Neural crest cell (in vitro differentiated cells): ENCODE measurements at places on chromosomes 6 and 20.

DNA sequence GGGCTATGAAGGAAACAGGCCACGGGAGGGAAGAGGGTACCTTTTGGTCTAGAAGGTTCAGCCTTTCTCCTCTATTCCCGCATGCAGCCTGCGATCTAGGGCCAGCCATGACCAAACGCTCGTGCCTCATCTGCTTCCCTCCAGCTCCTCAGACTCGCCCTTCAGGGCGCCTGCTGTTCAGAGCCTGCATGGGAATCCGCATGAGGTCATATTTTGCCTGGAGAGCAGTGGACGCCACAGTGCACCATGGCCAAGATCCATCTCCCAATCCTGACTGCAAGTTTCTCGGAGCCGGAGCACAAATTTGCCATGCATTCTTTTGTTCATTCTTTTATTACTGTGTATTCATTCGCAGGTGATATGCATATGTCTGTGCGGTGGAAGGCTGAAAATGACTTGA, 608.1 kb downstream of the QKI start:
- DNase-seq, result no peak
- H3K4me1 ChIP-seq, result peaks cover 29% of the 10 kb centered on the region
- H3K4me3 ChIP-seq, result no peak overlapping the region
- H3K36me3 ChIP-seq, result no peaks in the 10 kb centered on the region
- no peaks in the 10 kb centered on the region for H3K27me3 ChIP-seq
- no peak overlapping the region for H3K27ac ChIP-seq

DNA sequence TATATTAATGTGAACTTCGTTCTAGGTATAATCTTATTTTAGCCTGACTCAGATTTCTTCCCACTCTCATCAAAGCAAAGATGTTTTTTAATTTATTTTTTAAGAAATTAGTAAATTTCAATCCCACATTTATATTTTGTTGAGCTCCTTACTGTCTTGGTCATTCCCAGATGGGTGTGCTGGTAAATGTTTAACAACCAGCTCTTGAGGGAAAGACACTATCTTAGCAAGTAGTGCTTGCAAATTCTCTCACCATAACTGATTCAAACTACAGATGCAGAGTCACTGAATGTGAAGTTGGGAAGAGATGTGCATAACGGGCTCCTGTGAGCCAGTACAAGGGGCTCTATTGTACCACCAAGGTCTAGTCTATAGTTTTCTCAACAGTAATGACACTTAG, 29.8 kb upstream of the BTN3A2 start:
- peaks cover 41% of the 10 kb centered on the region for H3K4me1 ChIP-seq
- H3K27ac ChIP-seq, result no peak overlapping the region
- H3K36me3 ChIP-seq, result peaks cover 4% of the 10 kb centered on the region
- DNase-seq, result no peak
- H3K27me3 ChIP-seq, result peaks cover 61% of the 10 kb centered on the region

- H3K4me1 ChIP-seq, result peaks cover 5% of the 10 kb centered on the region
- H3K27ac ChIP-seq, result no peak overlapping the region
- peak overlapping the region; percentile 24 for H3K4me3 ChIP-seq
- DNase-seq, result no peak
These were observed 126.7 kb downstream of the IRF4 start for GRCh38 chr6:518218-518617.

GRCh38 chr6:82248273-82248735, 760 bp upstream of the IBTK start:
- peaks cover 39% of the 10 kb centered on the region for H3K4me1 ChIP-seq
- no peak for DNase-seq
- H3K36me3 ChIP-seq, result peaks cover 7% of the 10 kb centered on the region
- H3K27ac ChIP-seq, result peak overlapping the region; percentile 76
- H3K4me3 ChIP-seq, result peak overlapping the region; percentile 97
- no peaks in the 10 kb centered on the region for H3K27me3 ChIP-seq

DNA sequence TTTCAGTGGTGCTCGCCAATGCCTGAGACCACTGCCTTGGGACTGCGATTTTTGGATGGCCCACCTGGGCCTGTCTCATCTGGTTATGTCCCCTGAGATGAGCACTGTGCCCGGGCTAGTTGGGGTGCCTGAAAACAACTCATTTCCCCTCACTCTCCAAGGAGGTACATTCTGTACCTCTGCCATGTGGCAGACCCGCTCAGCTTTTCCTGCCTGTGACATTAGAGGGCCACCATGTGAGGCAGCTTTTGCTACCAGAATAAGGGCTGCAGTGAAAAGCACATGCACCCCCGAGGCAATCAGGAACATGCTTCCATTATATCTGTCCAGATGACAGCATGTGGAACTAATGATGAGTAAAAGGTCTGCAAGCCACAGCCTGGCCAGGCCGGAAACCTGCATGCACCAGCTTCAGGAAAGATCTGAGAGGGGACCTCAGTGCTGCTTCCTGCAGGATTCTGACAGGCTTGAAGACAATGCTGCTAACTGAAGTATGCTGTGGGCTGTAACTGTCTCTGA, 11.3 kb upstream of the SRSF6 start:
- no peak for DNase-seq
- H3K36me3 ChIP-seq, result no peaks in the 10 kb centered on the region
- H3K4me1 ChIP-seq, result no peaks in the 10 kb centered on the region
- H3K4me3 ChIP-seq, result no peak overlapping the region

- peak overlapping the region; percentile 92 for H3K27ac ChIP-seq
- peaks cover 6% of the 10 kb centered on the region for H3K36me3 ChIP-seq
- H3K27me3 ChIP-seq, result no peaks in the 10 kb centered on the region
- no peak for DNase-seq
- H3K4me3 ChIP-seq, result peak overlapping the region; percentile 29
These were observed 82.6 kb downstream of the EPB41L2 start for GRCh38 chr6:130980310-130981032.

GRCh38 chr6:145587334-145587733, 148.0 kb downstream of the EPM2A start:
- no peak overlapping the region for H3K4me3 ChIP-seq
- H3K27me3 ChIP-seq, result no peaks in the 10 kb centered on the region
- no peak for DNase-seq
- no peak overlapping the region for H3K27ac ChIP-seq
- no peaks in the 10 kb centered on the region for H3K4me1 ChIP-seq

DNA sequence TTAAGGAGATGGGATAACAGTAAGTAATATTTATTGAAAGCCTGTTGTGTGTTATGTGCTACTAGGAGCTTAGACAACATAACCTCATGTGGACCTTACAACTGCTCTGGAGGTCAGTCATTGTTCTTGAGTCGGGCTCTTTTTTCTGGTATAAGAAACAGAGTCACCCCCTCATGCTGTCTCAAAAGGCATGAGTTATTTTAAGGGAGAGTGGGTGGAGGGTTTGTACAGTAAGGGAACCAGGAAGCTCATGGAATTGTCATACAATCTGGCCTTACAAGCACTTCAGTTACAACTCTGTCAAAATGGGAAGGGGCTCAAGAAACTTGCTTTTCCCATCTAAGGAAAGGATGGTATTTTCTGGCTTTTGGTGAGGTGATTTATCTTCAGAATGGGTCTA, 16.5 kb upstream of the DSE start:
- no peaks in the 10 kb centered on the region for H3K27me3 ChIP-seq
- H3K36me3 ChIP-seq, result no peaks in the 10 kb centered on the region
- no peak overlapping the region for H3K27ac ChIP-seq

DNA sequence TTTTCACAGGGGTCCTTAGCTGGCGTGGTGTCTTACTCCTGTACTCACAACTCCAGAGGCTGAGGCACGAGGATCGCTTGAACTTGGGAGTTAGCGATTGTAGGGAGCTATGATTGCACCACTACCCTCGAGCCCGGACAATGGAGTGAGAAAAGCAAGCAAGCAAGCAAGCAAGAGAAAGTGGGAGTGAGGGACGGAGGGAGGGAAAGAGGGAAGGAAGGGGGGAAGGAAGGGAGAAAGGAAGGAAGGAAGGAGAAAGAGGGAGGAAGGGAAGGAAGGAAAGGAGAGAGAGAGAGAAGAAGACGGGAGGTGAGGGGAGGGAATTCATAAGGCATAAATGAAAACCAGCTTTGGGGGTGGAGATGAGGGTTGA, 120.5 kb downstream of the TRIM27 start:
- no peaks in the 10 kb centered on the region for H3K4me1 ChIP-seq
- H3K36me3 ChIP-seq, result peaks cover 2% of the 10 kb centered on the region
- no peak overlapping the region for H3K4me3 ChIP-seq
- H3K27me3 ChIP-seq, result peaks cover 94% of the 10 kb centered on the region

GRCh38 chr6:167706313-167707109, 120.2 kb upstream of the AFDN start:
- no peak overlapping the region for H3K27ac ChIP-seq
- no peak overlapping the region for H3K4me3 ChIP-seq

GRCh38 chr20:5002077-5002413, 735 bp upstream of the SLC23A2 start:
- peak overlapping the region; percentile 96 for H3K4me3 ChIP-seq
- peaks cover 46% of the 10 kb centered on the region for H3K4me1 ChIP-seq
- DNase-seq, result no peak
- peaks cover 9% of the 10 kb centered on the region for H3K27me3 ChIP-seq
- H3K36me3 ChIP-seq, result no peaks in the 10 kb centered on the region

DNA sequence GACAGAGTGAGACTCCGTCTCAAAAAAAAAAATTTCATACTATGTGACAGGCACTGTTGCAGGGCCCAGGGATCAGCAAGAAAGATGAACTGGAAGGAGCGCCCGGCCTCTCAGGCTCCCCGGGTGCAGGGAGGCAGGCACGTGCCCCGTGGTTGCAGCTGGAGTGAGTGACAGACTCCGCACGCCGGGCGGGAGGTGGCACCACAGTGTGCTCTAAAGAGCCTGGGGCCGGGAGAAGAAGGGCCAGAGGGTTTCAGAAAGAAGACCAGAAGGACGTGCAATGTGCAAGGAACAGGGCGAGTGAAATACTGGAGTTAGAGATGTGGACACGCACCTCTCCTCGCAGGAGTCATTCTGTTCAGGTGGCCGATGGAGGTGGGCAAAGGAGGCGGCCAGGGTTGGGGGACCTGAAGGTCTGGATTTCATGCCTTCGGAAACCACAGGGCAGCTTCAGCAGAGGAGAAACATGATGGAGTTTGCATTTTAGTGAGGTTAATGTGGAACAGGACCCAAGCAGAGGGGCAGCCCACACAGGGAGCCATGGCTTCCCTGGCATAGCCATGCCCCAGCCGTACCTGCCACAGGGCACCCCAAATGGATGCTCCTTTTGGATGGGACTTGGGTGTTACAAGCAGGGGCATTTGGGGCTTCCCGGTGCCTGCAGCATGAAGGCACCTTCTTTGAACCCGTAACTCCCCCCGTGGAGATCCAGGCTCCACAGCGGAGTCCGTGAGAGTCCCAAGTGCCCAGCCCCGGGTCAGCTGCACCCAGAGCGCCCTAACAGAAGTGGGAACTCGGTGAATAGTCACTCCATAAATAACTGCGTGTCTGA, 226.2 kb downstream of the ERMARD start:
- no peak overlapping the region for H3K27ac ChIP-seq
- H3K36me3 ChIP-seq, result no peaks in the 10 kb centered on the region
- no peak for DNase-seq
- no peak overlapping the region for H3K4me3 ChIP-seq

DNA sequence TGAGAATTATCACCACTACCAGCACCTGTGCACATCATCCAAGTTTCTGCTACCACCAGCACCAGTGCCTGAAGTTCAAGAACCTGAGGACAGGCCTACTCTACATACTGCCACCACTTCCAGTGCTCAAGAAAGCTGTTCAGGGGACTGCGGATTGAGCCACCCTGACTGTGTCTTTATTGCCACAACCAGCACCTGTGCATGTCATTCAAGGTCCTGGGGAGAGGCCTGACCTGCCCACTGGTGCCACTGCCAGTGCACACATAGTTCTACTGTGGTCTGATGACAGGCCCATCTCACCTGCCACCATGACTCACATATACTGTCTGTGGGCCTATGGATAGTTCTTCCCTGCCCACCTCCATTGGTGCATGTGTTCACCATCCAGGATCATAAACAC, 559.4 kb downstream of the COL12A1 start:
- DNase-seq, result no peak
- peaks cover 8% of the 10 kb centered on the region for H3K4me1 ChIP-seq
- no peak overlapping the region for H3K27ac ChIP-seq
- H3K36me3 ChIP-seq, result no peaks in the 10 kb centered on the region
- no peak overlapping the region for H3K4me3 ChIP-seq
- no peaks in the 10 kb centered on the region for H3K27me3 ChIP-seq

- DNase-seq, result no peak
- no peak overlapping the region for H3K4me3 ChIP-seq
- peak overlapping the region; percentile 43 for H3K27ac ChIP-seq
These were observed 46.9 kb upstream of the SMIM29 start for GRCh38 chr6:34295721-34296120.

DNA sequence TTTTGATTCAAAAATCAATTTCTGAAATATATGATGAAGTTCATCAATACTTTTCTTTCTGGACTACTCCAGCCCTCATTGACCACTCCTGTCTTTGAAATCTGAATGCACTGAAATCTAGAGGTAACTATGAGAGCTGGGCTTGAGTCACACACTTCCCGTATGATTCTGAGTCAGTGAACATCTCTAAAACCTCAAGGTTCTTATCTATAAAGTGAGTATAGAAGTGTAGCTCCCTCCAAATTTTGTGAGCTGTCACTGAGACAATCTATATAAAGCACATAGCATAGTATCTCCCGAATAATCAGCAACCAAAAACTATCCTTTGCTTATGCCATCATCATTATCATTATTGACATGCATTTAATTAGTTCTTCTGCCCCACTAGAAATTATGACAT, 182.4 kb downstream of the TSHZ2 start:
- H3K27ac ChIP-seq, result no peak overlapping the region
- DNase-seq, result no peak
- H3K36me3 ChIP-seq, result no peaks in the 10 kb centered on the region

- peaks cover 4% of the 10 kb centered on the region for H3K36me3 ChIP-seq
- no peaks in the 10 kb centered on the region for H3K27me3 ChIP-seq
- H3K4me3 ChIP-seq, result no peak overlapping the region
- DNase-seq, result no peak
These were observed 189.5 kb downstream of the THBS2 start for GRCh38 chr6:169064194-169064593.

DNA sequence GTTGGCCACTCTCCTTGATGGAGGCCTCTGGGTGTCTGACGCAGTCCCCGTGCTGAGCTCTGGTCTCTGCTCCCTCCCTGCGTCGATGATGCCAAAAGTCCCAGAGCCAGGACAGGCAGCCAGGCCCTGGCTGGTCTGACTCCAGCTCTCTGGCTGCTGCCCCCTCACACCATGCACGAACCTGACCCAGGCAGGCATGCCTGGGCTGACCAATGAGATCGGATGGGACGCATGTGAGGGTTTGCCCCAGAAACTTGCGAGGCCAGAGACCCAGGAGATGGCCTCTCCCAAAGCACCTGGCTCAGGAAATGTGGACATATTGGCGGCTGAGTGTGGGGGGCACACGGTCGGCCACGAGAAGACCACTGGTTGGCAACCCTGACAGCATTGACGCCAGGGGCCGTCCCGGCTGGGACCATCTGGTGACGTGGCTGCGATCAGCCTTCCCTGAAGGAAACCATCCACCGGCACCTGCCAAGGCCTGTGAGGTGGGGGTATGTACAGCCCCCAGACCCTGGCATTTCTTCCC, 51.2 kb upstream of the FRMD1 start:
- H3K4me3 ChIP-seq, result no peak overlapping the region
- H3K36me3 ChIP-seq, result no peaks in the 10 kb centered on the region
- H3K27ac ChIP-seq, result no peak overlapping the region
- DNase-seq, result no peak
- H3K4me1 ChIP-seq, result peaks cover 15% of the 10 kb centered on the region

GRCh38 chr6:20200761-20201630, 11.3 kb downstream of the MBOAT1 start:
- peaks cover 42% of the 10 kb centered on the region for H3K4me1 ChIP-seq
- H3K27me3 ChIP-seq, result peaks cover 3% of the 10 kb centered on the region
- DNase-seq, result no peak
- H3K27ac ChIP-seq, result peak overlapping the region; percentile 44
